DMS 273 treated with DMSO at 0.1 percent for 48 hours (cell line): ENCODE measurements at places on chromosomes 12 and 14.

GRCh38 chr14:65927931-65928356 lies 515.4 kb downstream of the FUT8 start:
- no peak for DNase-seq

DNA sequence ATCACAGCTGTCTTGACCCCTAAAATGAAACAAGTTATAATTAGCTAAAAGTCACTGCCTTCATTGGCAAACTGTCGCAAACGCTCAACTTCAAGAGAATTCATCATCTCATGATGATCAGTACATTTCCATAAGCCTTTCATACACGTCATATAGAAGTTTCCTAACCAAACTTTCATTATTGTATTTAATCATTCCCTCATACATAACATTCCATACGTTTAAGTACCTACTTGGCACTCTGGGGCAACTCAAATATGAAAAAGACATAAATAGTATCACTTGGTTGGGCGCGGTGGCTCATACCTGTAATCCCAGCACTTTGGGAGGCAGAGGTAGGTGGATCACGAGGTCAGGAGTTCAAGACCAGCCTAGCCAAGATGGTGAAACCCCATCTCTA lies 12.4 kb upstream of the PPP2R5E start:
- no peak for DNase-seq

- DNase-seq, result no peak
Observed at GRCh38 chr12:115294453-115295133, 610.6 kb upstream of the TBX3 start.

GRCh38 chr12:9721394-9722092 lies 11.4 kb downstream of the CLECL1 start:
- DNase-seq, result no peak

DNA sequence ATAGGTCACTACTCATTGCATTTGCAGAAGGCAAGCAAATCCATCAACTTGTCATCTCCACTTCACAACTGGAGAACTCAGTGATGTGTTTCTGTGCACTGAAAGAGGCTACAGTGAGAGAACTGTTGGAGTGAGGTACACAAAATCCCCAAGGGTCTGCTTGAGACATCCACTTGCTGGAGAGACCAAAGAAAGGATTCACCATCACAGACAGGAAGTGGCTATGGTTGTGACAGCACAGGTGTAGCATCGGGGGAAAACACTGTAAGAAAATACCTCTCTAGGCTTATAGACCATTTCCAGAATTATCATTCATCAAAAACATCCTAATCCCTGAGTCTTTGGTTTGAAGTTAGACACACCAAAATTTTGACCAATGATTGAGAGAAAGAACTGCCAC lies 201.3 kb upstream of the OR4E1 start:
- DNase-seq, result no peak

- DNase-seq, result no peak
Observed at GRCh38 chr14:100670017-100670752, 56.5 kb upstream of the DLK1 start.

- no peak for DNase-seq
Observed at GRCh38 chr12:21939435-21939834, 1.8 kb downstream of the ABCC9 start.

- DNase-seq, result no peak
Observed at GRCh38 chr14:103529383-103530365, 678 bp downstream of the TRMT61A start.

DNA sequence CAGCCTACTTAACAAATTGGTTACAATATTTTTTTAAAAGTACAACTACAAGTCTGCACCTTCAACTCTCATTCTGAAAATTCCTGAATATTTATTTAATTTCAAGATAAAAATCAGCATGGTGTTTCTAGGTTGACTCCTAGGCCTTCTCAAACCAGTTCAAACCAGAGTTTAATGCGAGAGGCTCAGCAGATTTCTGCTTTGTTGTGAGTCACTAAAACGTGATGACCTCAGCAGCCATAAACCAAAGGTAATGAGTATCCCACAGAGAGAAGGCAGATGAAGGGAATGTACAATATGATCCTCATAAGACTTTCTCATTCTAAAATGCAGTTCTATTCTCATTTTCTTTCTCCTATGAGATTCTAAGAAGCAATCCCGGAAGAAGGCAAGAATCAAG lies 1.5 kb downstream of the PRDM4 start:
- no peak for DNase-seq

- no peak for DNase-seq
Observed at GRCh38 chr12:6667559-6668210, 4.8 kb upstream of the ING4 start.

DNA sequence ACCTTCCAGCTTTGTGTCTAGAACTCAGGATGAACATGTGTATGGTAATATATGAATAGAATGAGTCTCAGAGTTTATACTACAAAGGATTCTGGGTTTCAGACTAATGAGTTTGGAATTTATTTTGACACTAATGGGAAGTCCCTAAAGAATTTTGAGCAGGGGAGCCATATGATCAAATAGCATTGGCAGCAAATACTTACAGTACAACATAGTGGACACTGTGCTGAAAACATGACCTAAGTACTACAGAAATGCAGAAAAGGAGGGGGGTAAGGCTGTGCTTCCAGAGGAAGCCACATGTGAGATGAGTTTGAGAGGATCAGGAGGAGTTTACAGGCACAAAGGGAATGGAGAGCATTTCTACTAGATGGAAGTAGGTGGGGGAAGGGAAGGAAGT lies 225.8 kb downstream of the C12orf42 start:
- no peak for DNase-seq

DNA sequence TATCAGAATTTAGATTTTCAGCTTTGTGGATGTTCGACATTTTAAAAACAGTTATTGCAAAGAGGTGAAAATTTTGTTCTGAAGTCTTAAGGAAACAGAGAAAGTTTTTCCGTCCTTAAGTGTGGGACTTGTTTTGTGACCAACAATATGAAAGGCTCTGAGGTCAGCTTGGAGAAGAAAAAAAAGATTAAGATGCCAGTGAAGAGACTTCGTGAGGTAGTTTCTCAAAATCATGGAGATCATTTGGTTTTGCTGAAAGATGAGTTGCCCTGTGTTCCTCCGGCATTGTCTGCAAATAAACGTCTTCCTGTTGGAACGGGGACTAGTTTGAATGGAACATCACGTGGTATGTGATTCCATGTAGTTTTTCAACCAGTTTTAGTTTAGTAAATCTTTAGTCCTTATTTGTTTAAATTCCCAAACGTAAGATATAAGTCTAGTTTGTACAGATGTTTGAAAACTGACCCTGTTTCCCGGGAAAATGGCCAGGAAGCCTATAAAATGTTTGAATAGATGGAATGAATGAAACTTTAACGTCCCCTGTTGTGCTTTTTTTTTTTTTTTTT lies 682 bp downstream of the KIAA0586 start:
- DNase-seq, result peak; percentile 22

GRCh38 chr12:69524755-69525469 lies 54.7 kb downstream of the FRS2 start:
- DNase-seq, result no peak
